ENCODE measurements at places on chromosomes 13 and 19.

DNA sequence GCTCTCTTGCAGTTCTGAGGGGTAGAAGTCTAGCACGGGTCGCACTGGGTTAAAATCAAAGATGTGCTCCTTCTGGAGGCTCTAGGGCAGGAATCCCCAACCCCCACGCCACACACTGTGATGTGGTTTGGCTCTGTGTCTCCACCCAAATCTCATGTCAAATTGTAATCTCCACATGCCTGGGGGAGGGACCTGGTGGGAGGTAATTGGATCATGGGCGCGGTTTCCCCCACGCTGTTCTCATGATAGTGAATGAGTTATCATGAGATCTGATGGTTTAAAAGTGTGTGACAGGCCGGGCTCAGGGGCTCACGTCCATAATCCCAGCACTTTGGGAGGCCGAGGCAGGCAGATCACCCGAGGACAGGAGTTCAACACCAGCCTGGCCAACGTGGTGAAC, 26.6 kb upstream of the CALM3 start:
- DNase-seq, result peak; percentile 66

GRCh38 chr19:4279530-4280422, 710 bp downstream of the SHD start:
- DNase-seq, result no peak

- DNase-seq, result no peak
Measured at GRCh38 chr19:10690341-10690781, 10.9 kb upstream of the QTRT1 start.

DNA sequence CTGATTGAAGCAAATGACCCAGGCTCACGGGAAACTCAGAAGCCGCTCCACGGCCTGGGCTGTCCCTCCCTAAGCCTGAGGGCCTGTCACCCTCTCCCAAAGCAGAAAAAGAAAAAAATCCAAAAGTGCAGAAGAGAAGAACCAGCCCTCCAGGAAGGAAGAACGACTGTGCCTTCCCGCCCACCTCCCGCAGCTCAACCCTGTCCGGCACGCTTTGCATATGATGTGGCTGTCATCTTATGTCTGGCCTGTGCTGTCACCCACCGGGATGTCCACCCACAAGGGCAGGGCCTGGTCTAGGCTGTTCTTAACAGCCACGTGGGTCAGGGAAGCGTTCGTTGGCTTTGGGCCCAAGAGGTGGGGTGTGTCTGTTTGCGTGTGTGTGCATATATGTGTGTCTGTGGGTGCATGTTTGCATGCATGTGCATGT, 13.7 kb downstream of the ZBTB7A start:
- DNase-seq, result no peak

DNA sequence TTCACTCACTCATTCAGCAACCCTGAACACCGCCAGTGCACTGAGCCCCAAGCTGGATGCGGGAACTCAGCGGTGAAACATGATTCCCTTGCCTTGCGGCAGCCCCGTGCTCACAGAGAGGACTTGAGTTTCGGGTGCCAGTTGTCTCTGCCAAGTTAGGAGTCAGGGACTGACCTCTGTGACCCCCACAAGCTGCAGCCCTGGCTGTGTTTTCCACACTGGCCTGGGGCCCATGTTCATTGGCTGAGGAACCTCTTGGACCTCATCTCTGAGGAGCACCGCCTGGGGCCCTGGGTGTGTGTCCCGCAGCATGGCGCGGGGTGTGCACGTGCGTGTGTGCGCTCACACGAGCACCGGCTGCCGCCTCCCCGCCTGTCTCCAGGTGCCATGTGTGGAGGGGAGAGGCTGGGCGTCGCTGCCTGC, 31.0 kb downstream of the CAPN12 start:
- no peak for DNase-seq

DNA sequence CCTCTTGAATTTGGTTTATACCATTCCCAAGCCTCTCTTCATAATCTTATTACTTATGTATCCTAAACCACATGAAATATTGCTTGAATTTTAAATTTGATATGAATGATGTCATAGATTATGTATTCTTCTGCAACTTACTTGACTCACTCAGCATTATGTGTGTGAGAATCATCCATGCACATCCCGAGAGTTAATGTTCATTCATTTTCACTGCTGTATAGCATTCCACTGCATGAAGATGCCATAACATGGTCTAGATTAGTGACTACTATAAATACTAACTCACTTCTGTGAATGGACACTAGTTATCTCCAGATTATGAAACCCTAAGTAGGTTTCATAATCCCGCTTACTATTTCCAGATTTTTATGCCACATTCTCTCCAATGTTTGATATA, 25.0 kb upstream of the RAP2A start:
- no peak for DNase-seq

GRCh38 chr13:114145256-114145655, 12.8 kb upstream of the RASA3 start:
- peak; percentile 16 for DNase-seq

DNA sequence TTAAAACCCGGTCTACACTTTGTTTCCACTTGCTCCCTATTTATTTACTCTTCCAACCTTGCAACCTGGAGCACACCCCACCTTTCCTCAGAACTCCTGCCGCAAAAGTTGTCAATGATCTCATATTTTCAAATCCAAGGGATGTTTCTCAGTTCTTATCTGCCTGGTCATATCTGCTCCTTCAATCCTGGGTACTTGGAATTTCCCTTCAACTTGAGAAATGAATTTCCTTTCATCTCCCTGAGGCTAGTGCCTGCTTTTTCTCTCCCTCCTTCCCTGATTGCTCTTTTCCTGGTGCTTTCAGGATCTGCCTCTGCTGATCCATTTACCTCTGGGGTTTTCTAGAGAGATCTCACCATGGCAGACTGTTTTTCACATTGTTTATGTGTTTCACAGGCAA, 154.8 kb upstream of the IRS2 start:
- no peak for DNase-seq

DNA sequence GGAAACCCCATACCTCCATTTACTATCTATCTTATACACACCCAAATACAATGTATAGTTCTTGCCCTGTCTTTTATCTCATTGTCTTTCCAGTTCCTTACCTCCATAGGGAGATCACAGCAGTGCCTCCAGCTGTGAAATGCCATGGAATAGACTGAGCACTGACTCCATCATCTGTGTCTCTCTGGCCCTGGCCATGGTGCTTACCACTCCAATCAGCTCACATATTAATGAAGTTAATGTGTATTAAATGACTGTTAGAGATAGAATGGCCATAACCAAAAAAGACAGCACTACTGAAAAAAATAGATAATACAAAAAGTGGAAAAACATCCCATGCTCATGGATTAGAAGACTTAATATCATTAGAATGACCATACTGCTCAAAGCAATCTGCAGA, 240.4 kb upstream of the SOX21 start:
- no peak for DNase-seq

GRCh38 chr19:51566489-51567100, 4.5 kb upstream of the ZNF175 start:
- DNase-seq, result no peak

DNA sequence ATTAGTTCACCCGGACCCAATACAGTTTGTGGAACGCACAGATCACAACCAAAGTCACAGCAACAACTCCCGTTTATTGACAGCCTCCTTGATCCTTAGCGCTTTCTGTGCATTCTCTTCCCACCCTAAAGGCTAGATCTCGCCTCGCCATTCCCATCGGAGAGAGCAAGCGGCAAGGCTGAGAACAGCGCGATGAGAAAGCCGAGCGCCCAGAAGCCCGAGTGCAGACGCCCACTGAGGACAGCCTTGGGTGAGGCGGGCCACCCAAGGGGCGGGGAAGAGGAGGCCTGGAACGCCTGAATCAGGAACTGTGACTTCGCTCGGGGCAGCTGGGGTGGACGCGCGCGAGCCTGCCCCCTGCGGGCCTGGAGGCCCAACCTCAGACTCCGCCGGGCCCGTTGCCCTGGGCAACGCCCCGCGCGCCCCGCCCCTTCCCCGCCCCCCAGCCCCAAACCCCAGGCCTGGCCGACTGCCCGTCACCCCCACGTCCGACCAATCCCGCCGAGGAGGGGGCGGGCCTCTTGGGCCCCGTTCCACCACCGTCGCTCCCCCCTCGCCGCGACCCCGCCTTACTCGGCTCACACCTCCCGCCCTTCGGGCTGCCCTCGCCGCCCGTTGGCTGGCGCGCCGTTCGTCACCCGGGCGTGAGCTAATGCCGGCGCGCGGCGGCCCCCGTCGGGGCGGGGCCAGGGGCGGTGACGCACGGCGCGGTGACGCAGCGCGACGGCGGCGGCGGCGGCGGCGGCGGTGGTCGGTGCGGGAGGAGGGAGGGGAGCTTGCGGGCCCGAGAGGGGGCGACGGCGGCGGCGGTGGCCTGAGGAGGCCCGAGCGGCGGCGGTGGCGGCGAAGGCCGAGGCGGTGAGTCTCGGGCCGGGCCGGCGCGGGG, at the start of gene SAMD4B:
Gene SAMD4B (plus strand): TSS at position 703 of the 886 bp plus-strand sequence. CDS start 14,473 bp downstream, outside the sequence.
- peak; percentile 99 for DNase-seq

DNA sequence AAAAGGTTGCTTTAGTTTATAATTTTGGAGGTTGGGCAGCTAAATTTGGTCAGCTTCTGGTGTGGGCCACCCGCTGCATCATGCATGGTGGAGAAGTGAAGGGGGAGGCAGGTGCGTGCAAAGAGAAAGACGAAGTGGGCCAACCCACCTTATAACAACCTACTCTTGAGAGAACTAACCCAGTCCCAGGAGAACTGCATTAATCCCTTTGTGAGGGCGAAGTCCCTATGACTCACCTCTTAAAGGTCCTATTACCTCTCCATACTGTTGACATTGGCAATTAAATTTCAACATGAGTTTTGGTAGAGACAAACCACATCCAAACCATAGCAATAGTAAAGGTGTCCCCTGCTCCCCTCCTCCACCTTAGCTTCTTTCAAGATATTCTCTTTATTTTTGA, 7.7 kb upstream of the FGF9 start:
- DNase-seq, result no peak

- no peak for DNase-seq
Measured at GRCh38 chr13:100608489-100608888, 19.9 kb upstream of the GGACT start.

DNA sequence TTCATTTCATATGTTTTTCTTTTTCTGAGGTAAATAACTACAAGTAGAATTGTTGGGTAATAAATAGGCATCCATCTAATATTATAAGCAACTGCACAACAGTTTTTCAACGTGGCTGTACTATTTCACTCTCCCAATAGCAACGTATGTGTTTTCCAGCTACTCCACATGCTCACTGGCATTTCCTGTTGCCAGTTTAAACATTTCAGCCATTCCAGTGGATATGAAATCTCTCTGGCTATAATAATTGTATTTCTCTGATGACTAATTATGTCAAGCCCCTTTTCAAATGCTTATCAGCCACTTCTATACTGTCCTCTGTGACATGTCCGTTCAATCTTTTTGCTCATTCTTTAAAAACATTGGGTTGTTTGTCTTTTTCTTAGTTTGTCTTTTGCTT, 26.8 kb upstream of the ALOX5AP start:
- no peak for DNase-seq

DNA sequence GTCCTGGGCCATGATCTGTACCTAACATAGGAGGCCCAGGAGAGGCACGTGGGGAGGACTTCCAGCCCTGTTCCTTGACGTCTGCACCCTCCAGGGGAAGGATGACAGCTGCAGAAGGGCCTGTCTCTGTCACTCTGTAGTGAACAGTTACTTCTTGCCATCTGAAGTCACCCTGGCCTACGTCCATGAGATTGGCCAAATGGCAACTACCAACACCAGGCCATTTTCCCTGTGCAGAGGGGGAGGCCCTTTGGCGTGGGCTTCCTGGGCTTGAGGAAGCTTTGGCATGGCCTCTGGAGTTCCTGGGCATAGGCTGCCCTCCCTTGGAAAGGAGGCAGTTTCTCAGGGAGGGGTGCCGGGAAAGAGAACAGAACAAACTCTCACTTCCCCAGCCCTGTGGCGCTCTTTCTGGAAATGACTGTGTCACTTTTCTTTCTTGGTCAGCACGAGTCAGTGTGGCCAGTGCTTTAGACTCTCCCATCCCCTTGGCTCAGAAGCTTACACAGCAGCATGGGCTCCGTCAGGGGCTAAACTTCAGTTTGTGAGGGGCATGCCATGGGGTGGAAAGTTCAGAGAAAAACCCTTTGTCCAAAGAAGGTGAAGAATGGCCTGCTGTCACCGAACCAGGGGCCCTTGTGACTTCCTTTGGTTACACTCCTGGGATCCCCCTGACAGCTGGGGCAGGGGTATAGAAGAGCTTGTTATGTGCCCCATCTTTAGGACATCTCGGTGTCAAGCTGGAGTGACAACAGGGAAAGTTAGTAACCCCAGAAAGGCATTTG, 5.3 kb downstream of the CARM1 start:
- DNase-seq, result no peak

GRCh38 chr19:50321831-50322230, 7.3 kb downstream of the KCNC3 start:
- no peak for DNase-seq

DNA sequence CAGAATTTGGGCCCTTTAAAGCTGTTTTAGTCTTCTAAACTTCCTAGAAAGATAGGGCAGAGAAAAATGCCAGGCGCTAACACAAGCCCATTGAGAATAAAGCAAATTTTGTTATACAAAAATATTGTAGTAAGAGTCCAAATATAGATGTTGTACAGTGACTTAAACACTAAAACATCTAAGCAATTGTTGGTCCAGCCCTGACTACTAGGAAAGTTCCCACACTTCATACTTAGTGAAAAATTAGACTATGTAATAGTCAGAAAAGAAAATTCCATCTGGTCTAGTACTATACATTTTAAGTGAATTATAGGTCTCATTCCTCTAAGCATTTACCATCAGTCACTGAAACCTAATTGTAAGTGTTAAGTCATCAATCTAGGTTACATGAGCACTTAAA, 1518.3 kb upstream of the SLC10A2 start:
- DNase-seq, result no peak

DNA sequence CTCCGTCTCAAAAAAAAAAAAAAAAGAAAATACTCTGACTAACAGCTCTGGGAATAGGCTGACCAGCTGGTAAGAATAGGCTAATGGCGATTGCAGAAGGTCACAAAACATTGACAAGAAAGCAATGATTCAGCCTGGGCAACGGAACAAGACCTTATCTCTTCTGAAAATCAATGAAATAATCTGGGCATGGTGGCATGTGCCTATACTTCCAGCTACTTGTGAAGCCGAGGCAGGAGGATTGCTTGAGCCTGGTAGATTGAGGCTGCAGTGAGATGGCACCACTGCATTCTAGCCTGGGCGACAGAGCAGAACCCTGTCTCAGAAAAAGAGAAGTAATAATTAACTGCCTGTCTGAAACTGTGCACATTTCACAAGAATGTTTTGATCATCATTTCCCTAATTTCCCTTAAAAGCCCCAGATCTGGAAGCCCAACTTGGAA, 18.8 kb upstream of the MTRF1 start:
- no peak for DNase-seq

- DNase-seq, result no peak
Measured at GRCh38 chr19:37537391-37537947, 30.7 kb downstream of the ZNF793 start.

DNA sequence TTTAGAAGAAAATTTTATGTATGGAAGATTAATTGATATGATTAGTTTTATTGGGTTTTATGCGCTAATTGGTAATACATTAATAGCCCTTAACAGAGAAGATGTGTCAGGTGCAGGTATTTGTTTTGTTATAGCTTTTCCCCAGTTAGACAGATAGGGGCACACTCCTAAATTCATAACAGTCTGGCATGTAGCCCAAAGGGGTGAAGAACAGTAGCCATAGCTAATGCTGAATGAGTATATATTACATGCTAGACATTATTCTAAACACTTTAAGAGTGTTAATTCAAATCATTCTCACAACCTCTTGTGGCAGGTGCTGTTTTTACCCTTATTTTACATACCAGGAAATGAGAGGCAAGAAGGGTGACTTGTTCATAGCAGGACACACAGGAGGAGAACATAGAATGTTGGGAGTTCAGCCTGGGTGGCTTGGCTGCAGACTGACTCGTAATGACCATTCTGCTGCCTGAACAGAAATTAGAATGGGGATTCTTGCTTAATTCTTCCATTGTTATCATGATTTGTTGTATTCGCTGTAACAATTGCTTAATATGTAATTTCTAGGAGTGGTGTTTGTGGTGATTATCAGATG, 20.1 kb downstream of the PCCA start:
- DNase-seq, result no peak

All from stimulated activated CD4-positive, alpha-beta T cell treated with anti-CD3 and anti-CD28 coated beads, Interleukin-2, amount 100 ng/mL, for 24 hours (primary cell).